ENCODE measurements at places on chromosomes 6 and 20.
A peak's percentile ranks its signal among the peaks of the same experiment; 100 is the strongest.

DNA sequence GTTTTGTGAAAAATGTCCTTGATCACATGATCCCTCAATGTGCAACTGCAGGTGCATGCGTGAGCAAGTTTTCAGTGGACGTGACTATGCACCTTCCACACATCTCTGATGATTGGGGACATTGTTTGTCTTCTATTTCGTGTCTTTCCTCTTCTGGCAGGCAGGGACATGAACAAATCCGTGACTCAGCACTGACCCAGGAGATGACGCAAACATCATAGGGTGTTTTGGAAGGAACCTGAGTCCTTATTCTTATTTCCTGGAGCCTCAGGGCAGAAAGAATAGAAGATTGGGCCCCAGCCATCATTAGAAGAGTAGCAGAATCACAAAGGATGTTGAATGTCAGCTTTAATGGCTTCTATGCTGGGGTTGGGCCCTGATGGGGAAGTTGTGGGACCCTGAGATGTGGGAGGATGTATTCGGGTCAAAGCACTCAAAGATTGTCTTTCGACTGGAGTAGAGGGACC is 11.9 kb upstream of the SIRPD start:
- no peak for DNase-seq

DNA sequence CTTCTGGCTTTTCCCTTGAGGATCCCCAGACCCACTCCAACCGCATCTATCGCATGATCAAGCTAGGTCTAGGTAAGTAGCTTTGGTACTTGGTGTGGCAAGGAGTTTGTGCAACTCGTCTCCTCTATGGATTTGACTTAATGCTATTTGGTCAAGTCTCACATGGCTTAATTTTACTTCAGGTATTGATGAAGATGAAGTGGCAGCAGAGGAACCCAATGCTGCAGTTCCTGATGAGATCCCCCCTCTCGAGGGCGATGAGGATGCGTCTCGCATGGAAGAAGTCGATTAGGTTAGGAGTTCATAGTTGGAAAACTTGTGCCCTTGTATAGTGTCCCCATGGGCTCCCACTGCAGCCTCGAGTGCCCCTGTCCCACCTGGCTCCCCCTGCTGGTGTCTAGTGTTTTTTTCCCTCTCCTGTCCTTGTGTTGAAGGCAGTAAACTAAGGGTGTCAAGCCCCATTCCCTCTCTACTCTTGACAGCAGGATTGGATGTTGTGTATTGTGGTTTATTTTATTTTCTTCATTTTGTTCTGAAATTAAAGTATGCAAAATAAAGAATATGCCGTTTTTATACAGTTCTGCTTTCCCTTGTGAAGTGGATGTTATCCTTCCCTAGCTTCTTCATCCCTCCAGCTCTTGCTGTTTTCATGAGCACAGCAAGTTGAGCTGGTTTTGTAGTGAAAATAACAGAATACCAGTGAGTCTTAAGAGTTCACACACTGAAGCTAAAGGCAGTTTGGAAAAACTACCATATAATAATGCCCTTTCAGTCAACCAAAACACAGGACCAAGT is 3.8 kb downstream of the SLC35B2 start:
- DNase-seq, result peak; percentile 81

DNA sequence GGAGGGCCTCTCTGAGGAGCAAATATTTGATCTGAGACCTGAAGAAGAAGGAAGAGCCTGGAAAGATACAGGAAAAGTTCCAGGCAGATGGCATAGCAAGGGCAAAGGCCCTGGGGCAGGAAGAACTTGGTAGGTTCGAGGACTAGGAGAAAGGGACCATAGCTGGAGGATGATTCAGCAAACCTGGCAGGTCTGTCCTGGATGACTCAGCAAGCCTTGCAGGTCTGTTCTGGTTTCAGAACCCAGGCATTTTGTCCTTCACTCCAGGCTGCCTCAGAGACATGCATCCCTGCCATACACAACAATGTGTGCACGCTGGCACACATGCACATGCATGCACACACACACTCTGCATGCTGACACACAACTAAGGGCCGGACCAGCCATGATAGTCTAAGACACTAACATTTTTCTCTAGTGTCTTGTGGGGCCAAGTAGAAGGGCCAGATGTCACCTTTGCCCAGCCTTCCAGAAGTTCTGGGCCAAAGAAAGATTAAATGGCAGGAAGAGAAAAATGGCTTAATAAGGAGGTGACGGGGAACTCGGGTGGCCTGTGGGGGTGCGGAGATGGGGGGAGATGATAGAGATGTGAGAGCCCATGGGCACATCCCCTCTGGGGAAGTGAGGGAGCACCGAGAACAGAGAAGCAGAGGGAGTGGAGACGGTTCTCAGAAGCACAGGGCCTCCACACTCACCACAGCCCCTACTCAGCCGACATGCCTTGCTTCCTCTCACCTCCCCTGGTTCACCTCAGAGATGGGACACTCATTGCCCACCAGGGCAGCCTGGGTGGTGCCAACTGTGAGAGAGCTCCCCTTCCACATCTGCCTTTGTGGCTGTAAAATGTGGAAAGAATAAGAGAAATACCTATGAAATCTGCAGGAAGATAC is 15.4 kb upstream of the TRIB3 start:
- DNase-seq, result no peak

GRCh38 chr6:90414352-90414751 is 117.7 kb upstream of the BACH2 start:
- no peak for DNase-seq

DNA sequence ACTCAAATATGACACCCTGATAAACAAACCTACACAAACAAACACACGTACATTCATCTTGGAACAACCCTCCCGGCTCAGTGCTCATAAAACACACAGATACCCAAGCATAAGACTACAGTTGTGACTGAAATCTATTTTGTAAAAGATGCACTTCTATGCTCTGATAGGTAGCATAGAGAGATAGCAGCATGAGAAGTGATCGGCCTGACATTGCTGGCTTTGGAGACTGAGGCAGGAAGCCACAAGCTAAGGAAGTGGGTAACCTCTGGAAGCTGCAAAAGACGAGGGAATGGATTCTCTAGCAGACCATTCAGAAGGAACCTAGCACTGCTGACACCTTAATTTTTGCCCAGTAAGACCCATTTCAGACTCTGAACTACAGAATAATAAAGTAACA is 1.6 kb upstream of the RNF39 start:
- DNase-seq, result no peak

- DNase-seq, result no peak
Observed at GRCh38 chr6:120498711-120499110, 835.6 kb downstream of the TBC1D32 start.

DNA sequence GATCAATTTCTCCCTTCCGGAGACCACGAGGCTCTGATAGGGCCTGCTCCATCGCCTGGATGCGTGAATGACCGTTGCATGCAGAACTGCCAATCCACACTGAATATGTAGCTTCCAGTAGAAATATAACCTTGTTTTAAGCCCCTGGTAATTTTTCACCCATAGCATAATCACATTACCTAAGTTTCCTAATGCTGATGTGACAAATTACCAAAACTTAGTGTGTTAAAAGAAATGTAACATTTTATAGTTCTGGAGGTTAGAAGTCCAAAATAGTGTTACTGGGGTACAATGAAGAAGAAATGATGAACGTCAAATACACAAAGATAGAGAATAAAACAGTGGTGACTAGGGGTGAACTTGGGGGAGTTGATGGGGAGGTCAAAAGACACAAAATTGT is 22.0 kb upstream of the SIRPD start:
- no peak for DNase-seq

GRCh38 chr6:140101818-140102217 is 727.4 kb upstream of the CITED2 start:
- DNase-seq, result no peak

DNA sequence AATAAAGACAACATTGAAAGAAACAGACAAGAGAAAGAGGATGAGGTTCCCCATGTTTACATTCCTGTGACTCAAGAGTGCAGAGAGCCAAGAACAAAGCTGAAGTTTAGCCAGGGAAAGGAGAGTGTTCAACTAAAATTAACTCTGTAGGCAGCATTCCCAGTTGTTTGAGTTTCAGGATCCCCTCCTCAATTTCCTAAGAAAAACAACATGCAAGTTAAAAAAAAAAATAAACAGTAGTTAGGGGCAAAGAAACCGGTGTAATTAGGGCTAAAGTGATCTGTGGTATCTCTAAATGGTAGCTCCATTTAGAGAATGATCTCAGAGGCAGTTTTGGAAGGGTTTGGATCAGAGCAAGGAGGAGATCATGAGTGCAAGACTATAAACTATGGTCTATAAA is 30.9 kb upstream of the RAB23 start:
- no peak for DNase-seq

- no peak for DNase-seq
Observed at GRCh38 chr6:7919871-7920270, 9.3 kb upstream of the TXNDC5 start.

DNA sequence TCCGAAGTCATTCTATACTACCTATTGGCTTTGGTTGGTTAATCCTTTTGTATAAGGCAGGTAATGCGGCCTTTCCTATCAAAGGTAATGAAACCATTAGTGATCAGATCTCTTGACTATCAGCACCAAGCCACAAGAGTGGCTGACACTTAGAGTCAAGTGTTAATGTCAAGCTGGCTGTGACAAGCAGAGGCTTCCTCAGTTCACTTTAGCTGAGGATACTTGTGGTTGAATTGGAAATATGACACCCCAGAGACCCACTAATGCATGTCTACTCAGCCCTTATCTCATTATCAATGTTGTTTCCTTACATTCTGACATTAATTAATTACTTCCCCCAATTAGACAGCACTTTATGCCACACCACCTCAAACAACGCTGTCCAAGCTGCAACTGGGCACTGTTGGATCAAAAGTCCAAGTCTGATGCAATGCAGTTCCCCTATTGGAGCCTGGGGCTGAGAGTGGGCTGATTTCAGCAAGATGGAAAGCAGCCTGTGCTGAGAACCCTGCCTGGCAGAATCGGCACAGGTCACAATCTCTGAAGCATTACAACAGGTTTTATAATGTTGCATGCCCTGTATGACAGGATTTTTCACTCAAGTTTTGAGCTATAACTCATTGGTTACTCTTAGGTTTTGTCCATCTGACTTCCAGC is 273.5 kb downstream of the COL12A1 start:
- no peak for DNase-seq

DNA sequence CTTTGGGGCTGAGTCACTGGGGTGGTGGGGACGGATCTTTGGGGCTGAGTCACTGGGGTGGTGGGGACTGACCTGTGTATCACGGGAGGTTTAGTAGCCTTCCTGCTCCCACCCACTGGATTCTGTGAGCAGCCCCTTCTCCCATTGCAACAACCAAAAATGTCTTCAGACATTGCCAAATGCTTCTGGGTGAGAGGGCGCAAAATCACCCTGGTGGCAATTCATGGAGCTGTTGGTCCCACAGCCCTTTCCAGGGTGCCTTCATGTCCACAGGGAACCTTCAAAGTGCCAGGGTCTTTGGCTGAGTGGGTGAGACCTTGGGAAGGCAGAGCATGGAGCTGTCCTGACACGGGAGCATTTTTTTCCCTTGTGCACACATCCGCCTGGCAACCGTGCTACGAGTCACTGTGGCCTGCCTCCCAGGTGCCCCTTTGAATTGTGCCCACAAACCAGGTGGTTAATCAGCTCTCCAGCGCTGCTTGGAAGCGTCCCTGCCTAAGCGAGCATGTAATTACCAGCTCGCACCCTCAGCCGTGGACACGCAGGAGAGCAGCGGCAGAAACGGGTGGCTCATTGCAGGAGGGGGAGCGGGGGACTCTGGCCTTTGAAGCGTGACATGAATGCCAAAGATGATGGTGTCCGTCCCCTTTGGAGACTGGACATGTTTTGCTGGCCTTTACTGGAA is 27.4 kb upstream of the APCDD1L start:
- no peak for DNase-seq
